ENCODE measurements at places on chromosomes 7 and 10.
A peak's percentile ranks its signal among the peaks of the same experiment; 100 is the strongest.

GRCh38 chr10:22111705-22112104 lies 106.1 kb downstream of the EBLN1 start:
- DNase-seq, result no peak

- DNase-seq, result no peak
These were observed 38.4 kb downstream of the ATXN7L1 start for GRCh38 chr7:105837765-105838626.

GRCh38 chr7:47389923-47390630 lies 191.8 kb downstream of the TNS3 start:
- DNase-seq, result no peak

DNA sequence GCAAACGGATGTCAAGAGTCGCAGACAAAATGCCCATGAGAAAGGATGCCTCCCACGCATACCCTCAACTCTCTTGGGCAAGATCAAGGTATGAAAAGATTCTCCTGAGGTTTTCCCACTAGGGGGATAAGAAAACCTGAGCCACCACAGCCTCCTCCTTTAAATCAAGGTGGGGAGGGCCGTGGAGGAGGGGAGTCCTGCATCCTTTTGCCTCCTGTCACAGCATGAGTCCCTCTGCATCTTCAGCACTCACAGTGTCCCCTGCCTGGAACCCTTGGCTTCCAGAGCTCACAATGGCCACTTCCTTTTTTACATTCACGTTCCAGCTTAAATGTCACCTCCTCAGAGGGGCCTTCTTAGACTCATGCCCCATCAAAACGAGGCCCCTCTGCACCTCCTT lies 207.6 kb downstream of the GLI3 start:
- DNase-seq, result no peak

- DNase-seq, result no peak
These were observed 125.8 kb downstream of the EGFR start for GRCh38 chr7:55144333-55145317.

DNA sequence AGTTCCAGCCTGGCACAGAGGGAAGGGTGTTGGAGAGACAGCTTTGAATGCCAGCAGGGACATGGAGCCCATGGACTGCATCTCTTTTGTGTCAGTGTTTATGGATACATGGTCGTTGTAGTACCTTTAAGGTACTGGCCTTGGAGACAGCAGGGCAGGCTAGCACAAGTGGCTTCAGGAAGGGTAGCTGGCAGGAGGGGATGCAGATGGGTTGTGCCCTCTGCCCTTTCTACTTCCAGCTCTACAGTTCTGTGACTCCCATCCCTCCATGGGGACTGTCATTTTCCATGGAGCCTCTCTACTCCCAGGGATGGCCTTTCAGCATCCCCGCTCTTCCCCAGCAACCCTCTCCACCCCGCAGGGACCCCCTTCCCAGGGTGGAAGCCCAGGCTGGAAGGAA lies 25.1 kb downstream of the POLL start:
- DNase-seq, result no peak

DNA sequence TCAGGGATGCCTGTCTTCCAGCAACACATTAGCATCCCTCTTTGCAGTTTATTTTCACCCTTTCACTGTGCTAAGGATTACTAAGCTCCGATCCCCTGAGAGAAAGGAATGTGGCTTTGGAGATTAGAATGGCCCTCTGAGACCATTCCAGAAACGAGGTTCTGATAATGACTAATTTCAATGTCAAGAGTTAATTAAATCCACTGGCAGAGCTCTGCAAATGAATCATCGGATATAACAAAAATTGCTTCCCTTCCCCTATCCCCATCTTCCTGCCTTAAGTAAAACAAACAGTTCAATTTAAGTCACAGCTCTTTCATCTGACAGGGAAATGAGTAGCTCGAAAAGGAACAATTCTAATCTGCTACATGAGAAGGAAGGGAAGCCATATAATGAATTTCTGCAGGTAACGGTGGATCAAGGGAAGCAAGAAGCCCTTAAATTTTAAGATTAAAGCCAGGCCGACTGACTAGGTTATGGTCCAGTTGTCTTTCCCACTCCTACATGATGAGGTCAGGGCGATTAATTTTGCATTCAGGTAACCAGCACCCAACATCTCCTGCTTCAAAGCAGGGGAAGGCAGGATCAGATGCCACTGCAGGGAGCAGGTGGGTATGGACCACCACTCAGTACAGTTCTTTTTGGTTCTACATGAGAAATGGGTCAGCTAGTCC lies 50.5 kb downstream of the MALSU1 start:
- DNase-seq, result no peak

DNA sequence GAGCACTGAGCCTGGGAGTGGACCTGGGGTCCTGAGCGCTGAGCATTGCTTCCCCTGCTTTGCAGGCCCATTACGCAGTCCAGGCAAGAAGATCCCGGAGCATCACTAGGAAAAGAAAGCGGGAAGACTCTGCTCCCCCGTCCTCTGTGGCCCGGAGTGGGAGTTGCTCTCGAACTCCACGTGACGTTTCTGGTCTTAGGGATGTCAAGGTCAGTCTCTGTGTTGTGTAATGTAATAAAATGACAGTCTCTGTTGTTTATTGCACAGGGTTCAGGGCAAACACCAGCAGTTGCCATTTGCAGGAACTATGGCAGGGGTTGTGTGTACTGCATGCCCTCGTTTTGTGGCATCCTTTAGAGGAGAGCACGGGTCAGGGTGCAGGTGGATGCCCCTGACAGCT lies 10.0 kb downstream of the IDI2 start:
- DNase-seq, result no peak

- no peak for DNase-seq
These were observed 71.9 kb downstream of the FOXL3 start for GRCh38 chr7:361680-362401.

- DNase-seq, result no peak
These were observed 55.0 kb upstream of the AKR1E2 start for GRCh38 chr10:4770801-4771553.

GRCh38 chr7:44163591-44163990 lies 22.5 kb upstream of the MYL7 start:
- no peak for DNase-seq

DNA sequence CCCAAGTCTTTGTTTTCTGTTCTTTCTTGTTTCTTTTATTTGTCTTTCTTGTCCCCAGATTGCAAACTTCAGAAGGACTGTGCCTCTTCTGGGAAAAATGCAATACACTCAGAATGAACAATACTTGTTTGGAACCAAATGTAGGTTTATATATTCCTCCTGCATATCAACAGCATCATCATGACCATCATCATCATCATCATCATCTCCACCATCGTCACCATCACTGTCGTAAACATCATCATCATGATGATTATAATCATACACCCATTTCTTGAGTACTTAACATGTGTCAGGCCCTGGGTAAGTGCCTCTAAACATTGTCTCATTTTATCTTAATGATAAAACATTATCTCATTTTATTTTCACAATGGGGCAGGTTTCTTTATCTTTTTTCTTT lies 476.8 kb downstream of the CCSER2 start:
- DNase-seq, result no peak

GRCh38 chr7:121016966-121017365 lies 28.5 kb downstream of the CPED1 start:
- no peak for DNase-seq

DNA sequence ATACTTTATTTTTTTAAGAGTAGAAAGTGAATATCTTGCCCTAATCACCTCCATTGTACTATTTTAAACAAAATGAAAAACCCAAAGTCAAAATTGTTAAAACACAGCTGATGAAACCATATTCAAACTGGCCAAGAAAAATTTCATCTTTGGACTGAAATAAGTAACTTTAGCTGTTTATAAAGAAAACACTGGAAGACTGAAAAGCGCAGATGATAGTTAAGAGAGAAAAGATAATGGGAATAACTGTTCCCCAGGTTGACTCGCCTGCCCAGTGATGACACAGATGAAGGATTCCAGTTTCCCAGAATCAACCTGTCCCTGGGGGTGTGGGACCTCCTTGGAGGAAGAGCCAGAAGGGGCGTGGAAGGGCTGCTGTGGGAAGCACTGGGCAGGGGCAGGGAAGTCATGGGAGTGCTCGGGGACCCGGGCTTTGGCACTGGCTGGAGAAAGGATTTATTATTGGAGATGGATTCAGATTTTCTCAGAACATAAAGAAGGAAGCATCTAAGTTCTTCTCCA lies 43.1 kb downstream of the DENND2A start:
- DNase-seq, result no peak

GRCh38 chr10:62769574-62770242 lies 34.8 kb upstream of the ADO start:
- no peak for DNase-seq

DNA sequence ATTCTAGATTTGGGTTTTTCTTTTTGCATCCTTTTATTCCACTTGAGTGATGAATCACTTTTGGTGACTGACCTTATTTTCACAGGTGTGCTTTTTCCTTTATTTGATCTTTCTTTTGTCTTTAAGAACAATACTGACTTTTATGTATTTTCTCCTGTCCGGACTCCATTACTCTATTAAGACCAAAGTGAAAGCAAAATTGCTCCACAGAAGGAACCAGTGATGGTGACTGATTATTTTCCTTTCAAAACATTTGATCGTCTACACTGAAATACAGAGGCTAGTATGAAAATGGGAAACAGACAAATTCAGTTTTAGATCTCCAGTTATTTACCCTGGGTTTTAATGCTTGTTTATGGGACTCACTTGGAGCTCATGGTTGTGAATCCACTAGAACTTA lies 15.5 kb downstream of the EXOC4 start:
- DNase-seq, result no peak

- DNase-seq, result no peak
These were observed 337.6 kb downstream of the FRMD4A start for GRCh38 chr10:13993169-13993568.

DNA sequence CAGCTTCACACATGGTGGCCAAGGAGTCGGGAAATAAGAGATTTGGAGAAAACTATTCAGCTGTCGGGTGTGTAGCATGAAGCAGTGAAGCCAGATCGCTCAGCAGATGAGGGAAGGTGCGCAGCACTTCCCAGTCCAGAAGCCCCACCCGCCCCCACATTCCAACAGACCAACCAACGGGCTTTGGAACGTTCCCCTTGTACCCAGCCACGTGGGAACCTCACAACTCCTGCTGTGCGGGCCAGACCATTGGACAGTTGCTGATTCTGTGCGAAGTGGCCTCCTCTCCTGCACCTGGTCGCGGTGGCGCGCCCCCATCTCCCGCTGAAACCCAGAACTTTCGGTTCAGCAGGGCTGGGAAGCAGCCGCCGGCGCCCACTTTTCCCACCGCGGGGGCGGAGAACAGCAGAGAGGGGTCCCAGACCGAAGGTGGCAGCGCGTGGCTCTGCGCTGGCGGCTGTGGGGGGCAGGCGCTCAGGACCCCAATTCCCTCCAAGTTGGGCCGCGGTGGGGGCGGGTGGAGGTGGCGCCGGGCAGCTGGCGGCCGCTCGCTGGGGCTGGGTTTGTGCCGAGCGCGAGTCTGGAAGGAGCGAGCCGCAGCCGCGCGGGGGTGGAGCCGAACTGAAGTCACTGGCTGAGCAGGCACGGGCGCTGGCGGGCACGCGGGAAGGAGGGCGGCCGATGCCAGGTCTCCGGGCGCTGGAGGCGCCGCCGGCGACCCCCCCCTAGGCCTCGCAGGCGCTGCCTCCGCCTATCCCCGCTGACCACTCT lies 1301.5 kb upstream of the SORCS1 start:
- DNase-seq, result no peak

DNA sequence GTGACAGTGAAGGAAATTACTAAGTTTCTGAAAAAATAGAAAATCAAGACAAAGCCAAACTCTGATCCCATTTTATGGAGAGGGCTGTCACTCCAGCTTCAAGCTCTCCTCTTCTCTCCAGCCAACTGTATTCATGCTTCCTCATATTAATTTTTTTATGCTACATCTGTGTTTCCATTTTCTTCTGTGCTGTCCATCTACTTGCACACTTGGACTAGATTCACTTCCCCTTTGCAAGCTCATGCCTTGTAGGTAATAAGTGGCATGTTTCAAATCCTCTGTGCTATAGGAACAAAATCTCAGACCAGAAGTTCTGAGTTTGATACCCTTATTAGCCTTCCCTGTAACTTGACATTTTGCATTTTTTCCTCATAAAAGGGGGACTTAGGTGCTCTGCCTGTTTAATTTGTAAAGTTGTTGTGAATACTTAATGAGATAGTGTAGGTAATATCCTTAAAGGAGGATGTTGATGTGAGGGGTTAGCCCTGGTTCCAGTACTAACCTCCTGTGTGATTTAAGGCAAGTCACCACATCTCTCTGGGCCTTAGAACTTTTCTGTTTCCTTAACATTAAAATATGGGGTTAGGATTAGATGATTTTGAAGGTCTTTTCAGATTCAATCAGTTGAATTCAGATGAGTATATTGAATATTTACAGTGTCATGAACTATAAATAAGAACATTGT lies 358.8 kb downstream of the BBS9 start:
- no peak for DNase-seq

GRCh38 chr7:40341836-40342235 lies 207.0 kb downstream of the SUGCT start:
- DNase-seq, result no peak

DNA sequence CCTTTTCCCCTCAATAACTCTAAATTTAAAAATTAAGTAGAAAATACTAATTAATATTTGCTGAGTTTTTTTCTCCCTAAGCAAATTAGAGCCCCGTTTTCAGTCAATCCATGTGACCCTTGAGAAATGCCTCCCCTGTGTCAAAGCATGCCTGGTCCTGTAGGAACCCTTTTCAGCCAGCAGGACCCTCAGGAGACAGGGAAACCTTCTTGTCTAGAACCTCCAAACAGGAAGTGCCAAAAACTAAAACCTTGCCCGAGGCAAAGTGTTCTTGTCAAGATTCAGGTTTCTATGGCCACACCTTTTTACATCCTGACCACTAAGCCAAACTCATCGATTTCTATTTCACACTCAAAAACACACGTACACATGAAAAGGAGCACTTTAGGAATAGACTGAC lies 60.1 kb upstream of the NFE2L3 start:
- DNase-seq, result no peak

- no peak for DNase-seq
These were observed 584.0 kb upstream of the GHITM start for GRCh38 chr10:83555264-83555663.

DNA sequence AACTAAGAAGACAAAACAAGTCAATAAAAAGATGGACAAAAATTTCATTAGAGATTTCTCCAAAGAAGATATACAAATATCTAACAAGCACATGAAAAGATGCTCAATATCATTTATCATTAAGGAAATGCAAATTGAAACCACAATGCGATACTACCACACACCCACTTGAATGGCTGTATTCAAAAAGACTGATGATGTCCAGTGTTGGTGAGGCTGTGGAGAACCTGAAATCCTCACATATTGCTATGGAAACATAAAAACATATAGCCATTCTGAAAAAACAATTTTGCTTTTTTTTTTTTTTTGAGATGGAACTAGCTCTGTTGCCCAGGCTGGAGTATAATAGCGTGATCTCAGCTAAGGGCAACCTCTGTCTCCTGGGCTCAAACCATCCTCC lies 124.1 kb upstream of the LAMB4 start:
- DNase-seq, result no peak

DNA sequence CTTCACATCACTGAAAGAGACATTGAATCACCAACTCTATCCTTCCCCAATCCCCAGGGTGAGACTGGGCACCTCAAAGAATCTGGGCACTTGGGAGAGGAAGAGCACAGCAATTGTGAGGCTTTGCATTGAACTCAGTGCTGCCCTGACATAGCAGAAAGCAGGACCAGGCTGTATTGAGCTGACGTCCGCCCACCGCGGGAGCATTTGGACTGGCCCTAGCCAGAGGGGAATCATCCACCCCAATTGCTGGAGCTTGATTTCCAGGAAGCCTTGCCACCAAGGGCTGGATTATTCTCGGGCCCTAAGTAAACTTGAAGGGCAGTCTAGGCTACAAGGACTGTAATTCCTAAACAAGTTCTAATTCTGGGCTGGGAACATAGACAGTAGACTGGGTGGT lies 416.3 kb upstream of the PHF14 start:
- DNase-seq, result no peak

- DNase-seq, result peak; percentile 37
These were observed 73.0 kb downstream of the UBE3C start for GRCh38 chr7:157211690-157212089.

All from bone marrow (tissue), 2 donors.